ENCODE measurements at places on chromosomes 12 and 14.

GRCh38 chr12:49058366-49059044 is 2.1 kb downstream of the KMT2D start:
- DNase-seq = no peak
- H3K27ac ChIP-seq = peak overlapping the region; percentile 98
- peak overlapping the region; percentile 83 for H3K4me3 ChIP-seq

GRCh38 chr14:74562515-74563232 is 49.4 kb downstream of the LTBP2 start:
- H3K4me3 ChIP-seq = no peak overlapping the region
- peaks cover 22% of the 10 kb centered on the region for H3K4me1 ChIP-seq
- H3K27ac ChIP-seq = no peak overlapping the region
- DNase-seq = no peak
- no peaks in the 10 kb centered on the region for H3K36me3 ChIP-seq
- no peaks in the 10 kb centered on the region for H3K27me3 ChIP-seq

DNA sequence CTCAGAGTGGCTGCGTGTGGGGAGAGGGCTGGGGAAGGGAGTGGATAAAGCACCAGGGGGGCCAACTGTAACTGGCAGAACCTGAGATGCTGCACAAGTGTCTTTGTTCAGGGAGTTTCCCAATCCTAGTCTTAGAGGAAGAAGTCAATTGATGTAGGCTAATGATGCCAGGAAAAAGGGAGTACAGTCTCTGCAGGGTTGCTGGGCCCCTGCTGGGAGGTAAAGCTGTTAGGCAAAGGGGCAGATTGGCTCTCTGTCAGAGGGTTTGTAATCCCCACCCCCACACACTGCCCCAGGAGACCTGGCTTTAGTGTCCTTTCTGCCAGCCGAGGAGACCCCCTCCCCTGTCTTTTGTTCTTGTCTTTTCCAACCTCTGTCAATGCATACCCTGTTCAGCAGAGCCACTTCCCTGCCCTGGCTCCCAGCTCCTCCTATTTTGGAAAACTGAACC is 178.4 kb downstream of the KCNA5 start:
- H3K4me3 ChIP-seq = no peak overlapping the region
- H3K36me3 ChIP-seq = no peaks in the 10 kb centered on the region
- H3K4me1 ChIP-seq = no peaks in the 10 kb centered on the region
- no peak overlapping the region for H3K27ac ChIP-seq

GRCh38 chr14:61406675-61407074 is 85.3 kb downstream of the PRKCH start:
- H3K4me3 ChIP-seq = no peak overlapping the region
- H3K4me1 ChIP-seq = no peaks in the 10 kb centered on the region
- DNase-seq = no peak
- no peaks in the 10 kb centered on the region for H3K36me3 ChIP-seq

- H3K36me3 ChIP-seq = no peaks in the 10 kb centered on the region
- DNase-seq = no peak
- no peak overlapping the region for H3K4me3 ChIP-seq
- no peaks in the 10 kb centered on the region for H3K4me1 ChIP-seq
Observed at GRCh38 chr12:126509572-126509971, 1444.3 kb downstream of the AACS start.

DNA sequence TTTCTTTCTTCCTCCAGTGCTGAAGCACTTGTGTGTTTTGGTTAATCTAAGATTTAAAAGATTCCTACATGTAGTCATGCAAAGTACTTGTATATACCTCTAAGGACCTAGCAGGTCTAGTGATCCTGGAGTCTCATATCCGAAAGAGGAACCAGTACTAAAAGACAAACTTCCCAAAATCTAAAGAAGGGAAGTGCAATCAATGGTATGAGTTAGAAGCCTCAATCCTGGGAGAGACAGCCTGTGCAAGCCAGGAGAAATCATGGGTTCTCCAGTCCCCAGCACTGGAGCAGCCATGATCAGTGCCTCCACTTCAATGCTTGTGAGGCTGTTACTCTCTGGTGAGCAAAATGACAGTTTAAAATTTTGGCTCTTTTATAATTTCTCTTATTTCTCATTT is 277.4 kb downstream of the DAD1 start:
- no peak overlapping the region for H3K27ac ChIP-seq
- DNase-seq = no peak
- no peaks in the 10 kb centered on the region for H3K36me3 ChIP-seq
- H3K4me3 ChIP-seq = no peak overlapping the region

DNA sequence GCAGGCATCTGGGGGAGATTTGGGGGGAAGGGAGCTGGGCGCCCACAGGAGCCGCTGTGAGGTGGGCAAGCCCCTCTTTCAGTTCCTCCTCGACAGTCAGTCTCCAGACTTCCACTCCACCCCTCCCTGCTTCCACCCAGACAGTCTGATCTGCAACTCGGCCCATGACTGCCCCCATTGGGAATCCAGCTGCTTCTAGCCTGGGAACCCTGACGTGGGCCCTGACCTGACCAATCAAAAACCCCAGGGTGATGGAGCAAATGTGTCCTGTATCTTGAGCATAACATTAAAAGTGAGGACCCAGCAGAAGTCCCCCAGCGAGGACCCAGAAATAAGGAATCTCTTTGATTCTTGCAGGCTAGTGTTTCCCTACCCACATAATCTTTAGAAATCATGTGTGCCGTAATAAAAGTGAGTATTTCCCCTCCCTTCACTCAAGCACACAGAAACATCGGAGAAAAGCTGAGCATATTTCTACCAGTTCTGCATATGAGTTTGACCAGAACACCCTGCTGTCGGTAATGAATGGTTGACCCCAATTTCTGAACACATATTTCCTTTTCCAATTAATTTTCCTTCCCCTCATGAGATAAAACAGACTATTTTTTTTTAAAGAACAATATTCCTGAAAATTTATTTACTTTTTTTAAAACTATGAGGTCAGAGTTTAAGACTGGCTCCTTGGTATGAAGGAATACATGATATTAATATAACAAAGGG is 6.4 kb downstream of the SSH1 start:
- H3K27ac ChIP-seq = peak overlapping the region; percentile 94
- H3K36me3 ChIP-seq = peaks cover 36% of the 10 kb centered on the region
- peak; percentile 90 for DNase-seq
- no peaks in the 10 kb centered on the region for H3K27me3 ChIP-seq

GRCh38 chr12:45281994-45282393 is 66.1 kb downstream of the ANO6 start:
- no peaks in the 10 kb centered on the region for H3K36me3 ChIP-seq
- H3K27me3 ChIP-seq = no peaks in the 10 kb centered on the region
- no peak for DNase-seq
- H3K4me3 ChIP-seq = no peak overlapping the region
- H3K27ac ChIP-seq = no peak overlapping the region
- H3K4me1 ChIP-seq = peaks cover 35% of the 10 kb centered on the region

DNA sequence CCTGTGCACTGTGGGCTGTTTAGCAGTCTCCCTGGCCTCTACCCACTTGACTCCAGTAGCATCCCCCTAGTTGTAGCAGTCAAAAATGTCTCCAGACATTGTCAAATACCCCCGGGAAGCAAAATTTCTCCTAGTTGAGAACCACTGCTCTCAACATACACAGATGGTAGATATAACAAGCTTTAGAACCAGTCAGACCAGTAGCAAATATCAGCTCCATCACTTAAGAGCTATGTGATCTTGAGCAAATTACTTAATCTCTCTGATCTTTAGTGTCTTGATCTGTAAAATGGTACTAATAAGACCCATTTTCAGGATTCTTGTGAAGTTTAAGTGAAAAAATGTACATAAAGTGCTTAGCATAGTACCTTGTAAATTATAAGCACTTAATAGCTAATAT is 96.2 kb downstream of the DUSP6 start:
- no peak for DNase-seq
- H3K27me3 ChIP-seq = no peaks in the 10 kb centered on the region
- H3K27ac ChIP-seq = no peak overlapping the region
- H3K4me1 ChIP-seq = no peaks in the 10 kb centered on the region
- H3K36me3 ChIP-seq = no peaks in the 10 kb centered on the region
- H3K4me3 ChIP-seq = no peak overlapping the region

- no peaks in the 10 kb centered on the region for H3K4me1 ChIP-seq
- DNase-seq = no peak
- H3K27ac ChIP-seq = no peak overlapping the region
- H3K4me3 ChIP-seq = no peak overlapping the region
- H3K27me3 ChIP-seq = no peaks in the 10 kb centered on the region
Observed at GRCh38 chr12:112103758-112104503, 4.7 kb downstream of the NAA25 start.

GRCh38 chr12:122208073-122208820 is 4.7 kb downstream of the B3GNT4 start:
- H3K27me3 ChIP-seq = peaks cover 16% of the 10 kb centered on the region
- H3K4me3 ChIP-seq = no peak overlapping the region
- peaks cover 14% of the 10 kb centered on the region for H3K4me1 ChIP-seq
- H3K36me3 ChIP-seq = peaks cover 62% of the 10 kb centered on the region

DNA sequence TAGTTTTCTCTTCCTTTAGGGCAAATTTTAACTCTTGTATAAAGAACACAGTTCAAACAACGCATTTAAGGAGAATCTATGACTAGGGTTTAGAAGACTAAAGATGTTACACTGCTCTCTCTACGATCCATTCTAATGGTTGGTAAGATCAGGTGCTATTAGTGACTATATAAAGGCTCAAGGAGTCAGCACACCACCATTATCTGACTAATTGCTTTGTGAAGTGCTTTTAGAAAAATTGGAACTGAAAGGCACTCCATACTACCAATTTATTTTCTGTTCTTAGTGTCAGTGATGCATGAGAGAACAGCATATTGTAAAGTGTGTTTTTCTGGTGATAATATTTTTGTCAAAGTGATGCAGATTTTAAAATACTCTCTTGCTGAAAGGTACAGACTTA is 136.8 kb downstream of the SYT1 start:
- no peak overlapping the region for H3K4me3 ChIP-seq
- DNase-seq = no peak
- no peaks in the 10 kb centered on the region for H3K4me1 ChIP-seq
- no peak overlapping the region for H3K27ac ChIP-seq
- H3K27me3 ChIP-seq = no peaks in the 10 kb centered on the region

GRCh38 chr12:116336542-116337065 is 59.1 kb upstream of the MED13L start:
- DNase-seq = no peak
- H3K27ac ChIP-seq = no peak overlapping the region
- H3K27me3 ChIP-seq = no peaks in the 10 kb centered on the region
- no peaks in the 10 kb centered on the region for H3K4me1 ChIP-seq

DNA sequence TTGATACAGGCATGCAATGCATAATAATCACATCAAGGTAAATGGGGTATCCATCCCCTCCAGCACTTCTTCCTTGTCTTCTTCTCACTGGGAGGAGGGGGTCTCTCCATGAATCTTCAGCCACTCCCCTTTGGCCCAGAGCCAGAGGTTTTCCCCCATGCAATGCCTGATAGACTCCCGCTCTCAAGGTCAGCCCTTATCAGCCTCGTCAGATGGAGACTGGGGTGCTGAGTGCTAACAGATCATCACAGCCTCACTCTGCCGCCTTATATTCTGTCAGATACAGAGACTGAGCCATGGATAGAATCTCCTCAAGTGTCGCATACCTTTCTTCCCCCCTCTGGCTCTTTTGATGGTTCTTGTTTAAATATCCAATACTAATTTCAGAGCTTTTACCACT is 503.1 kb downstream of the AACS start:
- H3K36me3 ChIP-seq = no peaks in the 10 kb centered on the region
- DNase-seq = no peak
- H3K4me1 ChIP-seq = no peaks in the 10 kb centered on the region
- no peak overlapping the region for H3K4me3 ChIP-seq
- H3K27ac ChIP-seq = no peak overlapping the region
- H3K27me3 ChIP-seq = no peaks in the 10 kb centered on the region

DNA sequence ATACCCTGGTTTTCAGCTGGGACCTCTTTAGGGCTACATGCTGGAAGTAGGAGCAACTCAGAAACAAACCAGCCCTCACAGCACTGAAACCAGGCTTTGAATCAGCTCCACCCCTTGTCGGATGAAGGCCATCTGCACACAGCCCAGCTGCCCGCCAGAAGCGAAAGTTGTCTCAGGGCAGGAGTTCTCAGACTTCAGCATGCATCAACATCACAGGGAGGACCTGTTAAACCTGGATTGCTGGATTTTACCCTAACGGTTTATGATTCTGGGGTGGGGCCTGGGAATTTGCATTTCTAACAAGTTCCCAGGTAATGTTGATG is 10.9 kb downstream of the SYNDIG1L start:
- H3K27me3 ChIP-seq = no peaks in the 10 kb centered on the region
- no peak overlapping the region for H3K27ac ChIP-seq
- H3K36me3 ChIP-seq = no peaks in the 10 kb centered on the region
- DNase-seq = no peak
- no peak overlapping the region for H3K4me3 ChIP-seq

- H3K36me3 ChIP-seq = no peaks in the 10 kb centered on the region
- H3K4me1 ChIP-seq = no peaks in the 10 kb centered on the region
- H3K27ac ChIP-seq = no peak overlapping the region
- DNase-seq = no peak
Observed at GRCh38 chr12:53795927-53796326, 44.1 kb upstream of the CISTR start.

GRCh38 chr12:117876436-117876816 is 92.4 kb downstream of the KSR2 start:
- H3K27ac ChIP-seq = no peak overlapping the region
- no peaks in the 10 kb centered on the region for H3K27me3 ChIP-seq
- no peak overlapping the region for H3K4me3 ChIP-seq
- DNase-seq = no peak

DNA sequence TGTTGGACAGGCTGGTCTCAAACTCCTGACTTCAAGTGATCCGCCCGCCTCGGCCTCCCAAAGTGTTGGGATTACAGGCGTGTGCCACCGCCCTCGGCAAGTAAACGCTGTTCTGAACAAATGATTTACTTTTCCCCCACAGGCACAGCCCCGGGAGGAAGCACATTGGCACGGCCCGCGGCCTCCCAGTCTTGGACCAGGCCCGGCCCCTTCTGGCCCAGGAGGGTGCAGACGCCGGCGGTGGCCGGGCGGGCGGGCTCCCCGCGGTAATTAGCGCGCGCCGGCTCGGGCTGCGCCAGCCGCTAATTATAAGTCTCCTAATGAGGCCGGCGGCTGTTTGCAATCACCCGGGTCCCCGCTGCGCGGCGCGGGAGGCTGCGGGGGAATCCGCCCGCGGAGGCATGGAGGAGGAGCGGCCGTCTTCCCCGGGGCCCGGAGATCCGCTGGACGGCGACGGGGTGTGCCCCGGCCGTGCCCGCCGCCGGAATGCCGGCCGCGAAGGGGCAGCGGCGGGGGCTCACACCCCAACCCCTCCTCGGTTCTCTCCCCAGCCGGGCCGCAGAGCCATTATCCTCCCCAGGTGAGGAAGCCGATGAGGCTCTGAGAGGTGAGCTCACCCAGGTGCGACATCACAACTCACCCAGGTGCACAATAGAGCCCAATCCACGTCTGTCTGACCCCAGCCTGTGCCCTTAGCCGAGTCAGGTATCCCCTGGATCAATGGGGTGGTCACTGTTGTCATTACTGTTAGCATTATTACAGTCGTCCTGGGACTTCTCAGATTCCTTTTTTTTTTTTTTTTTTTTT is 3.3 kb upstream of the POP5 start:
- peak overlapping the region; percentile 48 for H3K27ac ChIP-seq
- H3K27me3 ChIP-seq = no peaks in the 10 kb centered on the region
- H3K36me3 ChIP-seq = peaks cover 5% of the 10 kb centered on the region
- peak; percentile 66 for DNase-seq
- no peaks in the 10 kb centered on the region for H3K4me1 ChIP-seq

GRCh38 chr12:52566847-52567291 is 6.8 kb downstream of the KRT74 start:
- H3K27me3 ChIP-seq = no peaks in the 10 kb centered on the region
- no peaks in the 10 kb centered on the region for H3K4me1 ChIP-seq
- H3K36me3 ChIP-seq = no peaks in the 10 kb centered on the region
- no peak overlapping the region for H3K27ac ChIP-seq
- no peak for DNase-seq

GRCh38 chr14:104723651-104724406 is at the start of gene ADSS1:
TSS of gene ADSS1 (plus strand) at chr14:104724229. CDS start at chr14:104724271, 42 bp downstream.
- H3K27me3 ChIP-seq = no peaks in the 10 kb centered on the region
- H3K36me3 ChIP-seq = peaks cover 7% of the 10 kb centered on the region
- H3K27ac ChIP-seq = peak within 1 kb of the TSS; percentile 94
- peaks cover 69% of the 10 kb centered on the region for H3K4me1 ChIP-seq
- H3K4me3 ChIP-seq = peak within 1 kb of the TSS; percentile 63
